ENCODE measurements at places on chromosomes 12 and 14.

GRCh38 chr12:84660139-84660538 is 252.5 kb downstream of the SLC6A15 start:
- DNase-seq = no peak

GRCh38 chr12:39451977-39452376 is 9.1 kb upstream of the KIF21A start:
- DNase-seq = no peak

GRCh38 chr14:55881577-55882241 is 236.5 kb upstream of the PELI2 start:
- DNase-seq = no peak

DNA sequence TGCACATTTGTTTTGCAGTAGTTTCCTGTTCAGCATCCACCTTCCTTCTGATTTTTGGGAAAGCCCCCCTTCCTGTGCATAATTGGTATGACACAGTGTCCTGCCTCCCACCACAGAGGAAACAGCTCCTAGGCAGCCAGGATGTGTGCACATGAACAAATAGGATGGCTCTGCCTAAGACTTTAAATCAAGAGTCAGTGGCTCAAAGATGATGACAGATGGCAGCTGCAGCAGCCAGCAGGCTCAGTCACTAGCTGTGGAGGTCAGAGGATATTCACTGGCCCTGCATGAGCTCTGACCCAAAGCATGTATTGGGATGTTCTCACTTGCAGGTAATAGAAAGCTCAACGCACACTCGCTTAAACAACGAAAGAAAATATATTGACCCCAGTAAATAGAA is 90.3 kb downstream of the KCNK10 start:
- DNase-seq = no peak

- no peak for DNase-seq
These were observed 79.8 kb upstream of the DIO2 start for GRCh38 chr14:80291101-80291500.
